ENCODE measurements at places on chromosomes 5 and 9.

DNA sequence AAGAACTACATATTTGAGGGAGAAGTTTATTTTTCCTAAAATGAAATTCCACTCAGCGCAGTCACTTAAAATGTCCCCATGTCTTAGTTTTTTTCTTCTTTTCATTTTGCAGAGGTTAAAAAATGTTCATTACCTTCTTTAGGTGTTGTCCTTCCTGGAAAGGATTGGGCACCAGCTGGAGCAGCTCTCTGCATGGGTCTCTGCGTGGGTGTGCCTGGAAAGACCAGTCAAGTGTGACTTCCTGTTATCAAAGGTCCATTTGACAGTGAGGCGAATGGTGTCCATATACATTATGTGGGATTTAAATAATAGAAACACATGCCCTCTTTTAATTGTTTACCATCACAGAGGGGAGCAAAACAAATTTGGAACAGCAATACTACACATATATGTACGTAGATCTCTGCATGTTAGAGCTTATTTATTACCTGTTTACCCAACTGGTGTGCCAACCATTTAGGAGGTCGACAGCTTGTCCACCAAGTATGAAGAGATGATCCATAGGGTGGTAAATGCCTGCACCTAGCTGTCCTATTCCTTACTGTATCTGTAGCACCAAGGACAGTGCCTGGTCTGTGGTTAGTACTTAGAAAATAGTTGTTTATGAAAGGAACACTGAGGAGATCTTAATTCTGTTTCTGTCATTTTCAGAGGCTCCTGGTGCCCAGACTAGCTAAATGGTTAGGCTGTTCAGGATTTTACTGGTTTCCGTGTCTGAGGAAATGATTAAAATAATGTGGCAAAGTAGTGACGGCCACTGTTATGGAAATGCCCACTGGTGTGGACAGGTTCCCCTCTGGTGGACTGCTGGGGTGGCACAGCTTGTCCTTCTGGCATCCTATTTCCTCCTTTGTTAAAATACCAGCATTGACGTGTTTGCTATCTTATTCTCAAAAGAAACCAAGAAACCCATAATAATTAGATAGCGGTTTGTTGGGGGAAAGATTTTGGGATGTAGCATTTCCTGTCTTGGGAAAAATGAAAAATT is 200.4 kb downstream of the MAST4 start:
- DNase-seq, result no peak

DNA sequence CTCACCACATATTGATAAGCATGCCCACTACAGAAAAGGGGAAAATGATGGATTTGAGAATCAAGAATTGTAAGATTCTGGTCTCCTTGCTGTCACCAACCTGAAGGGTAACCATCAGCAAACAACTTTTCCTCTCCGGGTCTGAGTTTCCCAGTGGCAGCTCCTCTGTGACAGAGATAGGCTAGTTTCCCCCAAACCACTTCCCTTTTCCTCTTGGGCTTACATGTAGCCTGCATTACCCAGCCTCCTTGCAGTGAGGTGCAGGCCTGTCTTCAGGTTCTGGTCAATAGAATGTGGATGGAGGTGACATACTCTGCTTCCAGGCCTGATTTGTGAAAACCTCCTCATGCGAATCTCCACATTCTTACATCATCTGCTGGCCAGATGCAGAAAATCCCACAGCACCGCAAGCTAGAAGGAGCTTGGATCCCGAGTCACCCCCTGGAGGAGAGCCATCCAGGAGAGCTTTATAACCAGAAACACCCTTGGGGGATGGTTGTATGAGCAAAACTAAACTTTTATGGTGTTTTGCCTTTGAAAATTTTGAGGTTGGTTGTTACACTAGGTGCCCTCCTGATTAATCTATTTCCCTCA is 206.1 kb downstream of the RGS3 start:
- DNase-seq, result no peak

- no peak for DNase-seq
Observed at GRCh38 chr9:114883709-114884108, 46.7 kb downstream of the TNFSF8 start.

DNA sequence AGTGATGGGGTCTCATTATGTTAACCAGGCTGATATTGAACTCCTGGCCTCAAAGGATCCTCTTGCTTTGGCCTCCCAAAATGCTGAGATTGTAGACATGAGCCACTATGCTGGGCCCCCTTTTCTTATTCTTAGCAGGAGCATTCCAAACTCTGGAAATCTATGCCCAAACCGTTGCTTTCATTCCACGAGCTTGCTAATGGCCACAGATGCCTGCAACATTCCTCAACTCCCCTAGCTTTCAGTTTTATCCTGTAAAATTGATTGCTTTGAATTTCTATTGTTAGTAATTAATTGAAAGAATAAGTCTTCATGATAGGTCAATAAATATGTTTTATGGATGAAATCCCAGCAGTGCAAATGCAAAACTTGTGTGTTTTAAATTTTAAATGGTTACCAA is 564.8 kb upstream of the WWC1 start:
- no peak for DNase-seq

All from stimulated activated CD8-positive, alpha-beta memory T cell treated with anti-CD3 and anti-CD28 coated beads, Interleukin-12 subunit alpha, Interleukin-12 subunit beta, amount 100 ng/mL, for 4 hours (primary cell).